Natural killer cell treated with Interleukin-12 subunit alpha and Interleukin-12 subunit beta and Interleukin-15 and Interleukin-18, amount 100 ng/mL, for 72 hours (primary cell): ENCODE measurements at places on chromosomes 13 and 19. TPM values are rescaled to one million over a fixed set of nuclear protein-coding genes. Genes with fewer than 3 reads are reported as not detected.
A peak's percentile ranks its signal among the peaks of the same experiment; 100 is the strongest.

DNA sequence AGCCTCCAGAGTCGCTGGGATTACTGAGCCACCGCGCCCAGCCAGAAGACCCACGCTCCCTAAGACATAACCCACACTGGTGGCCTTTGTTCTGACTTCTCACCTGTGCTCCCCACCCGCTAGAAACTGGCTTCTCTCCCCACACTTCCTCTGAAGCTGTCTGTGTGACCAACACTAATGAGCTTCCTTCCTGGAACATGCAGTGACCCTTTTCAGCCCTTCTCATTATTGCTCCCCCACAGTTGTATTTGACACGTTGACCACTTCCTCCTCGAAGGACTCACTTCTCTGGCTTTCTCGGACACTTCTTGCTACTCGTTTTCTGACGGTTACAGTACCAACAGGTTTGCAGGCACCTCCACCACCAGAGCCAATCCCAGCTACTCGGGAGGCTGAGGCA, 10.9 kb downstream of the NCR1 start:
- DNase-seq: peak; percentile 88

GRCh38 chr13:41313659-41314197, 2.7 kb downstream of the NAA16 start:
- no peak for DNase-seq

Gene ZNF780B
- total RNA-seq: 30.7 TPM

- DNase-seq: no peak
Measured at GRCh38 chr13:48783181-48783630, 129.5 kb downstream of the CYSLTR2 start.

DNA sequence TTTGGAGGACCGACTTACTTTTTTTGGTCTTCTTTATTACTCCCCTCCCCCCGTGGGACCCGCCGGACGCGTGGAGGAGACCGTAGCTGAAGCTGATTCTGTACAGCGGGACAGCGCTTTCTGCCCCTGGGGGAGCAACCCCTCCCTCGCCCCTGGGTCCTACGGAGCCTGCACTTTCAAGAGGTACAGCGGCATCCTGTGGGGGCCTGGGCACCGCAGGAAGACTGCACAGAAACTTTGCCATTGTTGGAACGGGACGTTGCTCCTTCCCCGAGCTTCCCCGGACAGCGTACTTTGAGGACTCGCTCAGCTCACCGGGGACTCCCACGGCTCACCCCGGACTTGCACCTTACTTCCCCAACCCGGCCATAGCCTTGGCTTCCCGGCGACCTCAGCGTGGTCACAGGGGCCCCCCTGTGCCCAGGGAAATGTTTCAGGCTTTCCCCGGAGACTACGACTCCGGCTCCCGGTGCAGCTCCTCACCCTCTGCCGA, 409 bp downstream of the FOSB start:
- peak; percentile 70 for DNase-seq

Gene ZNF225
- total RNA-seq: 4.7 TPM

GRCh38 chr19:30070968-30071632, 129.1 kb downstream of the URI1 start:
- no peak for DNase-seq

Gene CLPTM1
- total RNA-seq: 116 TPM

DNA sequence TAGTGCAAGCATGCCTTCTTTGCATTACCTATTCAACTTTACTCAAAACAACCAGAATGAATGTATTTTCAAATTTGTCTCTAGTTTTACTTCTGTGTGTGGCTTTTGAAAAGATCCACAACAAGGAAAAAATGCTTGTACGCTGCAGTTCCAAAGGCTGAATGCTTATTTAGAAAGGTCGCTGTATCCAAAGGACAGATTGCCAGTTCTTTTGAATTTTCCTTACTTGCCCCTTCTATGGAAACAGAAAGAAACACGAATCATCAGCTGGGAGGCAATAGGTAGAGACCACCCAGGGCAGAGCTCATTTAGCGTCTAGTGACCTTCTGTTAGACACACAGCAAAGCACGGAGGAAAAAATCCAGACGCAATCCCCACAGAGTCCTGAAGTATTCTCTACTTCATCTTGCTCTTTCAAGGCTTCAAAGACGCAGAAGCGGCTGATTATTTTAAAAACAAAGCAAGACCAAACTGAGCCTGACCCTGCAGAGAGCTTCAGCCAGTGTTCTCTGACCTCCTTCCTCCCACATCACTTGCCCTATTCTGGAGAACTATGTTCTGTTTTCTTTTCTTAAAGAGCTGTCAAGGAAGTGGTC, 674.6 kb upstream of the SGCG start:
- DNase-seq: no peak

DNA sequence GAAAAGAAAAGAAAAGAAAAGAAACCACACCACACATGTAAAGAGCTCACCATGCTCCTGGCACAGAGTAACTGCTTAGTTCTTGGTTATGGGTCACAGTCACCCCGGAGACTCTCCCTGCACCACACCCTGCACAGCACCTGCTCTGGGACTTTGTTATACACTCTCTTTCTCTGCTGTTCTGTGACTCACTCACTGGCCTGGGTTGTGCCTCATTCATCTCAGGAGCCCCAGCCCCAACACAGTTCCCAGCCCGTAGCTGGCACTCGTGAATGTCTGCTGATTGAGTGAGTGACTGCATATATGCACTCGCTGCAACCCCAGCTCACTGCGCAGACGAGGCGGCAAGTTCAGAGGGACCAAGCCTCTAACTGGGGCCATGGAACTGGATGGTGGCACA, 22.9 kb upstream of the ZNF507 start:
- no peak for DNase-seq

- DNase-seq: no peak
Measured at GRCh38 chr19:46017095-46017429, 5.8 kb downstream of the PGLYRP1 start.

DNA sequence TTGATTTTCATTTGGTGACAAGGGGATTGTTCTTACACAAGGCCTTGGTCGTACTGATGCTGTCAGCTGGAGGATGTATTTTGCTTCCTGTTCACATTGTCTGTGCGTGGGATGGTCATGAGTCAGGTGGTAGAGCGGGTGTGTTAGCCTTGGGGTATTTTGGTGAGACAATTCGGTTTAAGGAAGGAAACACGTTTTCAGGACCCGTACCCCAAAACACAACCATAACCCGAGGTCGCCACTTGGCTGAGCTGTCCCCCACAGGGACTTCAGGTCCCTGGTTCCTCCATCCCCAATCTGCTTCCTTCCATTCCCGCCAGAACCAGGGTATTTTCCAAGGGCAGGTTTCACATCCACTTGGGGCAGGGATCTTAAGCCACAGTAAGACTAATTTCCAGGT, 15.0 kb downstream of the MYO9B start:
- peak; percentile 80 for DNase-seq

DNA sequence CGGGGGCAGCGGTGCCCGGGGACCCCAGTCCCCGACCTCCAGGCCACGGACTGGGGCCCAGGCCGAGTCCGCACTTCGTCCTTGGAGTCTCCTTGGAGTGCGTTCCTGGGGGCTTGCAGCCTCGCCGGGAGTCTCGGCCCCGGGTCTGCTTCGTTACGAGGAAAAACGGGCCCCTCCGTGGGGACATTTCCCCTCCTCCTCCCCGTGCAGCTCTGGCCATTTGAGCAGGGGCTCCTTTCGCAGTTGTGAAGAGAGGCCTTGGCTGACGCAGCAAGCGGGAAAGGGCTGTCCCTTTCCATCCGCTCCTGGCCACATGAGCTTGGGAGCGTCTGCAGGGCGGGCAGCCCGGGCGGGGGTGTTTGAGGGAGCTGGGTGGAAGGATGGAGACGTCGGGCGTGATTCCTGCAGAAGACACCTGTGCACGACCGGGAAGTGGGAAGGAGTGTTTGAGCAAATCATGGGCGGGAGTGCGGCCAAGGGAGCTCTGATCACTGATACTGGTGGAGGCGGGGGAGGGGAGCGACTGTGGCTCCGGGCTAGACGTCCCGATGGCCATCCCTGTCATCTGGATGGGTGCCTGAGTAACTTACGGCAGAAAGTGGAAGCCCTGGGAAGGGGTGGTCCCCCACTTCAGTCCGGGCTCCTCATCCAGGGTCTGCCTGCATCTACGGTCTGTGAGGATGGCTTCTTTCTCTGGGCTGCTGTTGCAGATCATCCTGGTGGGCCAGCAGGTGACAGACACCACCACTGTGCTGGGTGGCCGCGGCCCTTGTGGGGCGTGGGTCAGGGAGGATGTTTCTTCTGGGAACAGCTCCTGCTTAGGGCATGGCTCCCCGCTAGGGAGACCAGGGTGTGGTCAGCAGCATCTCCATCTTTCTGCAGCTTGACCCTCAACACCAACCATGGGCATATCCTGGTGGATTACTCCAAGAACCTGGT, 736 bp downstream of the GPI start:
- DNase-seq: no peak

GRCh38 chr13:36774931-36775330, 44.1 kb upstream of the RFXAP start:
- no peak for DNase-seq

Gene METTL21C
- not detected for total RNA-seq

DNA sequence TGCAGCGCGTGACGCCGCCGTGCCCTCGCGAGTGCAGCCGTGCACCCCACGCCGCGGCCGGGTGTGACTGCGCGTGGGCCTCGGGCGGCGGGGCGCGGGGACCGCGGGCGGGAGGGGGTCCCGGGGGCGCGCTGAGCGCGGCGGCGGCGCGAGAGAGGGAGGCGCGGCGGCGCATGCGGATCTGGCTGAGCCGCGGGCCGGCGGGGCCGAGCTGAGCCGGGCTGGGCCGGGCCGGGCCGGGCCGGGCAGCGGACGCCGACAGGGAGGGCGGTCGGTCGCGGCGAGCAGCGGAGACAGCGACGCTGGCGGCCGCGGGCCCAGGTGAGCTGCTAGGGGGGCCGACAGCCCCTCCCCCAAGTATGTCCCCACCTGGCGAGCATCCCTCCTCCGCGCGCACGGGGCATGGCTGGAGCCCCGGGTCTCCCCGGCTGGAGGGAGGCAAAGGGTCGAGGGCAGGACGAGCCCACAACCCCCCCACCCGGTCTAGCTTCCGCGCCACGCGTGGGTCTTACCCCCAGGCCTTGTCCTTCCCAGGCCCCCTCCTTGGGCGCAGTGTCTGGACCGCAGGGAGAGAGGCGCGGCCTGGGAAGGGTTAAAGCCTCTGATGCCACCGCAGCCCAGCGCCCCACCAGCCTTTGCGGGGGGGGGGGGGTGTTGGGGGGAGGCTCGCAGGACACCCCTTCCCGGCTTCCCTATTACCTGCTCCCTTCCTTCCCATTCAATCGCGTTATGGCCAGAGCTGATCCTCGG, at the start of gene SPTBN4:
Gene SPTBN4, plus strand, starts transcription at position 17 of the 750 bp plus-strand sequence. CDS start 5,621 bp downstream, outside the sequence.
- no peak for DNase-seq

Gene PCDH20
- total RNA-seq: not detected

DNA sequence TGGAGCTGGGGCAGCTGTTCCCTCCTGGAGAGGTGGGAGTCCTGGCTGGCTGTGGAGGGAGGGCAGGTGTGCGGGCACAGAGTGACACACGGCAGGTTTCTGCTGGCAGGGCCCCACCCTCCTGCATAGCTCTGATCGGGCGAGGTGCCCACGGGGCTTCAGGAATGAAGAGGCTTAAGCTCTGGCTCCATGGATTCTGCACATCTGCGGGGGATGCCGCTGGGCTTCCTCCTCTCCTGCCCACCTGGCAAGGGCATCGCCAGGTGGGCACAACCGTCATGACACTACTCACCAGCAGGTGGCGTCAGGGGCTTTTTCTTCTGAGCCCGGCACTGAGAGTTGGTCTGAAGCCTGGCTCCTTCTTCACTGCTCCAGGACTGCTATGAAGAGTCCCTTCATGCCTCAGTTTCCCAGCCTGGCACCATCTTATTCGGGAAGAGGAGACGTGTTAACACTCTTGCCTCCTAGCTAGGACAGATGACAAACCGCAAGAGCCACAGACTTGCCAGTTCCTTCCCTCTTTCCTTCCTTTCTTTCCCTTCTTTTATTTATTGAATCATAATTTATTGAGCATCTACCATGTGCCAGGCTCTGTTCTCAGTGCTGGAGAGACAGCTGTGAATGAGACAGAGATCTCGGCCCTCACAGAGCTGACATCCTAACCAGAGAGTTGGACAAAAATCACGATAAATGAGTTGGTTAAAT, 15.2 kb upstream of the PAK4 start:
- DNase-seq: no peak
